ENCODE measurements at places on chromosomes 1 and 21. TPM values are rescaled to one million over a fixed set of nuclear protein-coding genes. Genes with fewer than 3 reads are reported as not detected.

The GPR61 gene
- total RNA-seq, result 0.25 TPM

The EPHA2 gene
- 30.3 TPM for total RNA-seq

The RGS1 gene
- not detected for total RNA-seq

The CDKN2C gene
- 11.5 TPM for total RNA-seq

The TTLL7 gene
- 20.7 TPM for total RNA-seq

The MINDY1 gene
- total RNA-seq, result 6.0 TPM

The LCE3D gene
- not detected for total RNA-seq

The NTMT2 gene
- total RNA-seq, result not detected

The TMOD4 gene
- not detected for total RNA-seq

The RAB42 gene
- total RNA-seq, result 3.2 TPM

The QSOX1 gene
- total RNA-seq, result 304 TPM

The IL19 gene
- not detected for total RNA-seq

The CXADR gene
- 5.1 TPM for total RNA-seq

The PTGFRN gene
- total RNA-seq, result 12.4 TPM

The RSRP1 gene
- total RNA-seq, result 112 TPM

The GSTM1 gene
- 0.37 TPM for total RNA-seq

The FCRL6 gene
- not detected for total RNA-seq
